ENCODE measurements at places on chromosomes 3 and 15. TPM values are rescaled to one million over a fixed set of nuclear protein-coding genes. Genes with fewer than 3 reads are reported as not detected.

Gene GHSR
- not detected for total RNA-seq

Gene GP9
- not detected for total RNA-seq

Gene CMC1
- 23.2 TPM for total RNA-seq

DNA sequence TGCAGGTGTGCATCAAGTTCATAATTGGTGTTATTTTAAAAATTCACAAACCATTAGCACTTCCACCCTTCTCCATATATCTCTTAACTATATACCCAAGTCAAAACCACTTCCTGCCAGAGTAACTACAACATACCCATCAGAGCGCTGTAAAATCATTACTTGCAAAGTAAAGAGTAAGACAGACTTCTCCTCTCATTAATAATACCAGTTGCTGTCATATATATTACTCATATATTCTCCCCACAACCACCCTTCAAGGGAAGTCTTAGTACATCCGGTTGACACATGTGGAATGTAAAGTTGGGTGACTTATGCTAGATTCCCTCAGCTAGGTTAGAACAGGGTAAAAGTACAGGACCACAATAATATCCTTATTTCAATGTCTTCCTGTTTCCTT lies 5.6 kb downstream of the TERC start:
- DNase-seq = no peak

DNA sequence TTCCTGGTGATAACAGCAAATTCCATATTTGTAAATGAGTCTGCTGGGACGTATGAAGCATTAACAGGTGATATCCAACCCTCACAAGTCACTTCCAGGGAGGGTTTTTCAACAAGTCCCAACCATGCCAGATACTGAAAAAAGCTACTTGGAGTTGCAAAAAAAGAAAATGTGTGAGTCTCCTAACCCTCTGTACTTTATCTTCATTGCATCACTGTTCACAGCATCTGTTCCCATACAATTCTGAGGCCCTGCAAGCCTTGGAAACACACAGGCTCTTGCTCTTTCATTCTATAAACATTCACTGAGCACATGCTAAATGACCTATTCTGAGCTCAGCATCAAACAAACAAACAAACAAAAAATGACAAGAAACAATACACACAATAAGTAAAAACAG lies 120.8 kb downstream of the RFTN1 start:
- no peak for DNase-seq

DNA sequence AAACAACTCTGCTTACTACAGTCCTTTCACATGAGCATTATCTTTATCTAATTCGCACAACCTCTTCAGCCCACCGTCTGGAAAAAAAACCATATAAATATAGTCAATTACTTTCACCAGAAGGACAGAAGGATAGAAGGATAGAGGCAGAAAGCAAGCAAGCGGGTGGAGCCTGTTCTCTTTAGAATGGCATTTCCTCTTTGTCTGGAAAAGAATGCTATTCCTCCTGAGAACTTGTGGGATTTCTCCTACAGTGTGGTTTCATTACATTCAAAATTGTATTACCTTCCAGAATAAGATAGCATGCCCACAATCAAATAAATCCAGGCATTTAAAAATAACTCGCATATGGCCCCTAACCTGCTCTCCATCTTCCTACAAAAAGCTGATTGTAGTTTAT lies 23.1 kb downstream of the SLC30A4 start:
- DNase-seq = no peak

DNA sequence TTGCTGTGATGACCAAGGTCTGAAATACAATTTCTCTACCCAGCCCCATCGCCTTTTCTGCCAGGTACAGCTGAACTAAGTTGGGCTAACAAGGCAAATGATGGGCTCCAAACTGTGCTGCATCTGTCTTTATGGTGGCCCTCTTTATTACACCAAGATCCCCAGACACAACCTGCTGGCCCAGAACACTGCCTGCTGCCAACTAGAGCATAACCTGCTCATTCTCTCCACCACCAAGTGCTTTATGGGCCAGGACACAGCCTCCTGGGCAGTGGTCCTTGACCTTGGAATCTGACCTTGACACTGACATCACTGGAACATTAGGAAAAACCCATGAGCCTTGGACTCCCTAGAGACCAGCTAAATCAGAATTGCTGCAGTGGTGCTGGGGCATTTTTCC lies 3.3 kb downstream of the LINS1 start:
- DNase-seq = no peak
